CD4-positive, alpha-beta T cell treated with Interleukin-21 for 1 hour (primary cell): ENCODE measurements at places on chromosomes 5 and 9.
A peak's percentile ranks its signal among the peaks of the same experiment; 100 is the strongest.

GRCh38 chr5:145777445-145778063 is 57.6 kb downstream of the PRELID2 start:
- DNase-seq, result no peak

- no peak for DNase-seq
These were observed 17.4 kb downstream of the LMNB1 start for GRCh38 chr5:126794157-126794828.

DNA sequence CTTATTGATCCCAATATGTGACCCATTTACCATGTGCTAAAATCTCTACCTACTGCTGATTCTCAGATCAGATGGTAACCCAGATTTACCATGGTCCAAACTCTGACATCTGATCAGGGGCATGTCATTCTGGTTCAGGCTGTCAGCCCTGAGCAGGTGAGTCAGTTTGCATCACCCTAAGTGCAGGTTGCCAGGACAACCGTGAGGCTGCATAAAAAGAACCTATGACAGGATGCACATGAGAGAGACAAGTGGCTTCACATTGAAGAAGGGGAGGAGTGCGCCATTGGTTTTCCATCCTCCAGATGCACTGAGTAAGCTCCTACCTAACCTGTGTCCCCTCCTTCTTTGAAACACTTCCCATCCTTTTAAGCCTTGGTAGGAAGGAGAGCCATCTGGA is 801 bp upstream of the PRSS3 start:
- no peak for DNase-seq

- DNase-seq, result peak; percentile 8
These were observed 65.2 kb downstream of the TMEM167A start for GRCh38 chr5:83011985-83012384.

GRCh38 chr5:101966476-101966875 is 329.6 kb downstream of the SLCO4C1 start:
- DNase-seq, result no peak

- no peak for DNase-seq
These were observed 398.3 kb downstream of the ANXA1 start for GRCh38 chr9:73549991-73550390.

- no peak for DNase-seq
These were observed 14.3 kb upstream of the GPX3 start for GRCh38 chr5:151005950-151006576.

DNA sequence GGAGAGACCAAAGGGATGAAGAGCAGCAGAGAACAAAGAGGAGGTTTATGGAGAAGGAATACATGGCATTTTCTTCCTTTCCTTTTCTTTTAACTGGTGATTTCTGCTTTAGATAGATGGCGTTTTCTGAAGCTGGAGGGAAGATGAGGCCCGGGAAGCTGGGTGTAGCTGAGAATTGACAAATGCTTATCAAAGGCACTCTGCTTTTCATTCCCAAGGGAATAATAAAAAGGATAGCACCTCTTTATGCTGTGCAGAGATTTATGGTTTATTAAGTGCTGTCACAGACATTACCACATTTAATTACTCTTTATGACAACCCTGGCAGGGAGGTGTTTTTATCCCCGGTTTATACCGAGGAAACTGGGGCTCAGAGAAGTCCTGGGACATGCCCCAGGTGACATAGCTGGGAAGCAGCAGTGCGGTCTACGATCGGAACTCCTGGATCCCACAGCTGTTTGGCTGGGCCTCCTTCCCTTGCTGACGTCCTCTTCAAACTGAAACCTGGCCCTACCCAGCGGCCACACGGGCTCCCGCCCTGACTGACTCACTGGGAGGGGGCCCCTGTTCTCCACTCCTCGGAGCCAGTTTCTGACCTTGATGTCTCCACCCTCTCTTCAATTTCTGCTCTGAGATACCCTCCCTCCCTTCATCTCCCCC is 8.2 kb upstream of the EPB41L4B start:
- DNase-seq, result no peak
